ENCODE measurements at places on chromosomes 6 and 20.

DNA sequence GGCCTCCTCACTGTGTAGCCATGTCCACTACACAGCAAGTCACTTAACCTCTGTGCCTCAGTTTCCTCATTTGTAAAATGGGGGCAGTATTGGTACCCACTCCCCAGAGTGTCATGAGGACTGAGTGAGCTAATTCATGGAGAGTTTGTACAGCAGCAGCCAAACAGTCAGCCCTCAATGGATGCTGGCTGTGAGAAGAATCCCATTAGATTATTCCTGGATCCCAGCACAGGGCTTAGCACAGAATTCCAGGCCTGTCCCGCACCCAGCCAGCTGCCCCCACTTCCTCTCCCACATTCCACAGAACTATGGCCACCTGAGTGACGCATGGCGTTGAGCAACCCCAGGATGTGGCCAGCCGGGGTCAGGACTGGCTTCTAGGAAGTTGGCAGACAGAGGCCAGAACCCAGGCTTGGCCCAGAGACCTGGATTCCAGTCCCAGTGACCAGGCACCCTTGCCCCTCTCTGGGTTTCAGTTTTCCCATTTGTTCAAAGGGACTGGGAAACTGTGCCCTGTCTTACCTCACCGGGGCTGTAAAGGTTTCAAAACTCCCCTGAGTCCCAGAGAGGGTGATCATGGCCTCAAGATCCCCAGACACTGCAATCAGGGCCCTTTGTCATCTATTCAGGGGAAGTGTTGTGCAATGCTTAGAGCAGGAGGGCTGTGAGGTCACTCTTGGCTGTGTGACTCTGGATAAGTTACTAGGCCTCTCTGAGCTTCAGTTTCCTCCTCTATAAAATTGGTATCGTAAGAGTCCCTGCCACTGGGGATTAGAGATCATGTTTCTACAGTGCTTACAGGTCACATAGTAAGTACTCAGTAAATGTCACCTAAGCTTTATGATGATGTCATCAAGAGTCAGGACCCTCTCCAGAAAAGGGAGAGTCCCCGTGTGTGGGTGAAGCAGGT, 3.0 kb upstream of the TGM2 start:
- H3K27me3 ChIP-seq: no peaks in the 10 kb centered on the region
- no peaks in the 10 kb centered on the region for H3K36me3 ChIP-seq

DNA sequence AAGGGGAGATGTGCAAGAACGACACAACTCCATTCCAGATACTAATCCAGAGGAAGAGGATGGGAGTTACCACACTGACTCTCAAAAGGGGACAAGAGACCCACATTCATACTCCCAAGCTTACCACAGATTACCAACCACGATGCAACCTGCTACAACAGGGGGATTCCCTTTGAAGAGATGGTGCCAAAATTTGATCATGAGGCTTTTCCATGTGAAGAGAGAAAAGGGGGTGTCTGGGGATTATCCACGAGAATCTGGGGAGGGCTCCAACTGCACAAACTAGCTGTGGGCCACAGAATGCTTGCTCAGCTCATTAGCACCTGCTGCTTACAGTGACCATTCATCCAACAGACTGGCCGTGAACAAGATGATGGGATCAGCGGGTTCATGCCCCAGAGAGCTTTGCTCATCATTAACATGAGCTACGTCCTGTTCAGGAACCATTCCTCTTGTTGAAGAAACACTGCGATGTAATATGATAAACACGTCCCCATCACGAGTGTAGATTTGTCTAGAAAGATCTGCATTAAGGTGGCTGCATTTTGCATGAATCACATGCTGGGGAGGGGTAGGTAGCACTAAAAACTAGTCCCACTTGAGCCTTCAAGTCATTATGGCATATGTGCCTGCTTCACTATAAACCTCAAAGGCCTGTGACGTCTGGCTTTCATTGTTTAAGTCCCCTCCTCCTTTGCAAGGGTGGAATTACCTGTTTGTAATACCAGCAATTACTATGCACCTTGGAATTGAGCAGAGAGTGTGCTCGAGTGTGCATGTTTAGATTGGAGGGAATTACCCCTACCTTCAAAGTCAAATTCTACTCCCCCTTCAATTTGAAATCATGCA, 4.0 kb downstream of the PLAGL2 start:
- DNase-seq: no peak
- H3K27ac ChIP-seq: peak overlapping the region; percentile 25
- no peaks in the 10 kb centered on the region for H3K27me3 ChIP-seq

DNA sequence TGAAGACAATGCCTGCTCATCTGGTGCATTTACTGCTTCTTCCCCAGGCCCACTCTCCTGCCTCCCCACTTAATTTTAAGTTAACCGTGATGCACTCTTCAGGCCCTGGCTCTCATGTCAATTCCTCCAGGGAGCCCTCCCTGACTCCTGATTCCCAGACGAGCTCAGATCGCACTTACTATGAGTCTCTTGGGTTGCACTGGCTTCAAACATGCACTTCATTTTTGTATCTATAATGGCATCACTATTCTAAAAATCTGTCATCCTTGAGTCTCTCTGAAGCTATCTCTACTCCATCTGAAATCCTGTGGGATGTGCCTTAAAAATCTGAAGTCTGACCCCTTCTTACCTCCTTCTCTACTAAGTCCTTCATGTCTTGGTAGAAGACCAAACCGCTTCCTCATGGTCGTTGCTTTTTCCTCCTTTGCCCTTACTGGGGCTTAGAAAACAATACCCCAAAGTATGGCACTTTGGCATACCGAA, 24.7 kb downstream of the COX4I2 start:
- H3K27me3 ChIP-seq: no peaks in the 10 kb centered on the region
- DNase-seq: no peak
- peaks cover 40% of the 10 kb centered on the region for H3K4me1 ChIP-seq
- H3K27ac ChIP-seq: peak overlapping the region; percentile 72

DNA sequence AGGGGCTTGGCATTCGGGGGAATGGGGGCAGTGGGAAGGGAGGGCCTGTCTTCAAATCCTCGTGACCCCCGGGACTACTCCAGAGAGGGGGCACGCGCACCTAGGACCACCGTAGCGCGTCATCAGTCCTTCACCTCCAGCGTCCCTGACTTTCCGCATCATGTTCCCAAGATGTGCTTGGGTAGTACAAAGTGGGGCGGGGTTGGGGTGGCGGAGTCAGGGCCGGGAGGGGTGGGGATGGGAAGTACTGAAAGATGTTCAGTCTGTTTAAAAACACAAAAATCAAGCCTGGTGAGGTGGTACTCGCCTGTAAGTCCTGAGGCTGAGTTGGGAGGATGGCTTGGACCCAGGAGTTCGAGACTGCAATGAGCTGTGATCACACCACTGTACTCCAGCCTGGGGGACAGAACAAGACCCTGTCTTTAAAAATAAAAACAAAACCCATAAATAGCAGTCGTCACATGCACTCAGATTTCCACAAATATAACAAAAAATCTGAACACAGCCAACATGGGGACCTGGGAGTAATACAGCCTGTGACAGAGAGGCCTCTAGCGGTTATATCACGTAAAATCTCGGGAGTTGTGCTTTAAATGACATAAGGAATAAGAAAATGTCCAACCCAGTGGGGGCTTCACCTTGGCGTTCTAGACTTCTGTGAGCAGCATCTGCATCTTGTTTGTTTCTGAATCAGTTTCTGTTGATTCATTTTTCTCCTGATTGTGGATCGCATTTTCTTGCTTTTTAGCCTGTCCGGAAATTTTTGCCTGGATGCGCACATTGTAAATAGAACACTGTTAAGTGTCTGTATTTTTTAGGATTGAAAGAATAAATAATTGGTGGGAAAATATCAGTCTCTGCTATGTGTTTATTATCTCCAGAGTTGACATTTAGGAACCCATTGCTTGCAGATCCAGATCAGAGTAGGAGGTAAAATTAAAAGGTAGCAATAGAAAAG, 698 bp upstream of the LRP11 start:
- DNase-seq: peak; percentile 85
- H3K4me1 ChIP-seq: peaks cover 20% of the 10 kb centered on the region
- peak overlapping the region; percentile 30 for H3K4me3 ChIP-seq
- no peaks in the 10 kb centered on the region for H3K36me3 ChIP-seq
- H3K27me3 ChIP-seq: no peaks in the 10 kb centered on the region

GRCh38 chr6:12749531-12750379, 33.2 kb downstream of the PHACTR1 start:
- H3K27me3 ChIP-seq: peaks cover 24% of the 10 kb centered on the region
- no peak overlapping the region for H3K27ac ChIP-seq
- no peak for DNase-seq
- H3K36me3 ChIP-seq: no peaks in the 10 kb centered on the region

DNA sequence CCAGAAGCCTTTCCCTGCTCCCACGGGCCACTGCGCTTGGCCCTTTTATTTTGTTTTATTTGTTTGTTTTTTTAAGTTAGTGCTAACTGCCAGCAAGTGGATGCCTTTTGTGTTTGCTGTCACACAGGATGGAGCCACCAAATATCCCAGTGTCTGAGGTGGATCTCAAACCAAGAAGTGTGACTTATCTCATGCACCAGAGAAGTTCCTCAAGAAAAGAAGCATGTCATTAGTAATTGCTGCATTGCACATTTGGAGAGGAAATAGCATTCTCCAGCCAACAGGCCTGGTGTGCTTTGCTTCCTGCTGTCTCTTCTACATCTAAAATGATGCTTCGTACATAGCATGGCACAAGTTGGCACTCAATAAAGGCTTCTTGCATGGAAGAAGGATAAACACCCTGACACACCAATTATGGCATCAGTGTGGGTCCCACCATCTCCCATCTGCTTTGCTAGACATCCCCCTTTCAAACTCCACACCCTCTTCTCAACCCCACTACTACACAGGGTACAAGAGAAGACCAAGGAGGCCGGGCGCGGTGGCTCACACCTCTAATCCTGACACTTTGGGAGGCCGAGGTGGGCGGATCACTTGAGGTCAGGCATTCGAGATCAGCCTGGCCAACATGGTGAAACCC, 1.9 kb upstream of the ATP9A start:
- no peaks in the 10 kb centered on the region for H3K27me3 ChIP-seq
- H3K27ac ChIP-seq: no peak overlapping the region
- H3K36me3 ChIP-seq: no peaks in the 10 kb centered on the region
- H3K4me1 ChIP-seq: peaks cover 13% of the 10 kb centered on the region
- H3K4me3 ChIP-seq: no peak overlapping the region

DNA sequence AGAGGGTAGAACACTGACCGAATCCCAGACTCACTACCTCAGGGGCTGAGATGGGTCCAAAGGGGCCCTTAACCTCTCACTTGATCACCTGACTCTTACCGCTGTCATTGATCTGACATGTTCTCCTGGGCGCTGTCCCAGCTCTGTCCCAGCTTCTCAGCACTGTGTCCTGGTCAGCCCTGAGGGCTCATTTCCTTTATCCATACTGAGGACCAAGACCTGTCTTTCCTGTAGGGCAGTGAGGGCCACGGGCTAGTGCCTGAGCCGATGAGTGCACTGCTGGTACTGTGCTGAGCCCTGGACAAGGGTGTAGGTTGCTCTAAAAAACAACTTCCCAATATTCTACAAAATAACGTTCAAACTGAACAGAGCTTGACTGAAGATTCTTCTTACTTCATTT, 131.5 kb downstream of the MTHFD1L start:
- no peak overlapping the region for H3K27ac ChIP-seq
- no peaks in the 10 kb centered on the region for H3K27me3 ChIP-seq
- no peak overlapping the region for H3K4me3 ChIP-seq
- peaks cover 6% of the 10 kb centered on the region for H3K4me1 ChIP-seq

DNA sequence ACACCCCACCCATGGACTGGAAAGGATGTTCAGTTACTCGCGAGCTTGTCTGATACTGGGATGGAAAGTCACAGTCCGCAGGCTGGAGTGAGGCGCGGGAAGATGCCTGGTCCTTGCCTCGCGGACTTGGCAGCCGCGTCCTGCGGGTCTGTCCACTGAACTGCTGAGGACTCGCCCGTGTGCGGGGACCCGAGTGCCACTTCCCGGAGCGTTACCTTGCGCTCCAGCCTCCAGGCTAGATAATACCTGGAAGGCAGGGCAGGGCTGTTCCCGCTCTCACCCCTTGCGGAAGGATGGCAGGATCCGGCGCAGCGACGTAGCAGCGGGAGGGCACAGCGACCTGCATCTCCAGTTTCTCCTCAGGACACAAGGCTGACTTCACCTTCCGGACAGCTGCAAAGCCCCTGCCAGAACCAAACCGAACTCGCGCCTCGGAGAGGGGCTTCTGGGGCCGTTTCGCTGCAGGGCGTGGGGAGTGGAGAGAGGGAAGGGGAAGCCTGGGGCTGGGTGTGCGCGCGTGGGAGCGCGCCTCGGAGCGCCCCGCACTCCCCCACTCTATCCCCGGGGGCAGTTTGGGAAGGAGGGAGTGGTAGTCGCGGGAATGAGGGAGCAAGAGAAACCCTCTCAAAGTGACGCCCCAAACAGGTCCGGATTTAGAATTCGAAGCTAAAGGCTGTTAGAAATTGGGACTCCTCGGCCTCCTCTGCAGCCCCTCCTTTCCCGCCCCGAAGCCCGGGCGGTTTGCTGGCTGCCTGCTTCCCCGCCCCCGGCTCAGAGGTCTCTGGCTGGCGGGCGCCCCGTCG, at the start of gene KCNQ5:
TSS of gene KCNQ5 (plus strand) at position 774 of the 803 bp plus-strand sequence.
- peak within 1 kb of the TSS; percentile 46 for H3K4me3 ChIP-seq
- no peak within 1 kb of the TSS for H3K27ac ChIP-seq
- peaks cover 39% of the 10 kb centered on the region for H3K27me3 ChIP-seq
- no peak for DNase-seq
- H3K4me1 ChIP-seq: no peaks in the 10 kb centered on the region

GRCh38 chr6:93916716-93917115, 497.4 kb upstream of the EPHA7 start:
- H3K27ac ChIP-seq: no peak overlapping the region
- DNase-seq: no peak
- no peak overlapping the region for H3K4me3 ChIP-seq
- no peaks in the 10 kb centered on the region for H3K4me1 ChIP-seq
- no peaks in the 10 kb centered on the region for H3K27me3 ChIP-seq

DNA sequence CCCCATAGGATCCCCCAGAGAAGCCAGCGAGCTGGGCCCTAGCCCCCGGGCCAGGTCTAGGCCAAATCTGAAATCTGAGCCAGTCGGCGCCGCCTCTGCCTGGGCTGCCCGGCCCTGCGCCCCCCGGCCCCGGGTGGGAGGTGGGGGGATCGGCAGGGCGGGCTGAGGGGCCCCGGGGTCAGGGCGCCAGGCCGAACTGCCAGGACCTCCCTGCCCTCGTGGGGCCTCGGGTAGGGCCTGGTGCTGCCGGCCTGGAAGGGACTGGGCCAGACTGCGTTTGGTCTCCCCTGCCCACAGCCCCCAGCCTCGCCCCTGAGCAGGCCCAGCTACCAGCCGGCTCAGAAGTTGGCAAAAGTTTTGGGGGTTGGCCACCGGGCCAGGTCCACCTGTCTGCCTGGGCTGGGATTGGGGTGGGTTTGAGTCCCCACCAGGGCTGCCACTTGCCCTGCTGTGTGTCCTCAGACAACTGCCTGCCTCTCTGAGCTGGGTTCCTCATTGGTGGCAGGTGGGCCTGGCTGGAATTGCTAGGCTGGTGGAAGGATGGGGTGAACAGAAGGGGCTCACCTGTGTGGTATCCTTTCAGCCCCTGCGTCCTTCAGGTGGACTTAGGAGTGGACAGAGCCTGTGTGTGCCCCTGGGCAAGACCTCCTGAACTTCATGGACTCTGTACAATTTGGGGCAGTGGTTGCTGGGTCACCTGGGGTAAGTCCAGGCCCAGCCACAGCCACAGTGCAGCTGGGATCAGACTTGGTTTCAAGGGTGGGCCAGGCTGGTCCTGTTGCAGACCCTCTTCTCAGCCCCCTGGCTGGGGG, 801 bp downstream of the SRC start:
- no peaks in the 10 kb centered on the region for H3K27me3 ChIP-seq
- H3K27ac ChIP-seq: peak overlapping the region; percentile 94
- peak overlapping the region; percentile 91 for H3K4me3 ChIP-seq
- peaks cover 50% of the 10 kb centered on the region for H3K4me1 ChIP-seq

- no peaks in the 10 kb centered on the region for H3K4me1 ChIP-seq
- DNase-seq: no peak
- no peak overlapping the region for H3K27ac ChIP-seq
- H3K36me3 ChIP-seq: no peaks in the 10 kb centered on the region
- H3K27me3 ChIP-seq: no peaks in the 10 kb centered on the region
- H3K4me3 ChIP-seq: no peak overlapping the region
These were observed 8.7 kb upstream of the CCR6 start for GRCh38 chr6:167113935-167114910.

Measured in sigmoid colon (tissue), 7 donors.